ENCODE measurements at places on chromosomes 3 and 15. TPM values are rescaled to one million over a fixed set of nuclear protein-coding genes. Genes with fewer than 3 reads are reported as not detected.
A peak's percentile ranks its signal among the peaks of the same experiment; 100 is the strongest.

DNA sequence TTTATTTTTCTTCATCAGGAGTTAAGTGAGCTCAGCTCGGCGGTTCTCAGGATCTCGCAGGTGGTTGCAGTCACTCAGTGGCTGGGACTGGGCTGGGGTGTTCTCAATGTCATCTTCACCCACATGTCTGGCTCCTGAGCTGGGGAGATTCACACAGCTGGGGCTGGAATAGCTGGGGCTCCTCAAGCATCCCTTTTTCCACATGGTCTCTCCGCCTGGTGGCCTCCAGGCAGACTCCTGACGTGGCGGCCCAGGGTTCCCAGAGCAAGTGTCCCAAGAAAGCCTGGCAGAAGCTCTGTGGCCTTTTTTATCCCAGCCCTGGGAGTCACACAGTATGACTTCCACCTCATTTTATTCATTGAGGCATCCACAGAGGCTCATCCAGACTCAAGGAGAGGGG is 84.1 kb upstream of the ANKRD34C start:
- no peak for DNase-seq

DNA sequence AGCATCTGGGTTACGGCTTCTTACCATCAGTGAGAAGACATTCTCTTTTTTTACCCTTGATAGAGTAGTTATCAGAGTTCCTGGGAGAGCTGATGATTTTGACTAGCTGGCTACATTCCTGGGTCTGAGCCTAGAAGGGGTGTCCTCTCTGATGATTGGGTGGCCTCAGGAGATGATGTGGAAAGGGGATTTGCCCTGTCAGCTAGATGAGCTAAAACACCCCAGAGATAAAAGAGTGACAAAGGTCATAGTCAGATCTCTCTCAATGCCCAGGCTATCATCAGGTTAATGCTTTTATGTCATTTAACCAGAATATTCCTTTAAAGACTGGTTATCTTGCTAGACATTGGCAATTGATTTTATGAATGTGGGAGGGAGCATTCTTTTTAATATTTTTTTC is 130.2 kb downstream of the KCNAB1 start:
- DNase-seq, result no peak

The TRPM1 gene
- polyA plus RNA-seq, result 0.29 TPM

The LRRC57 gene
- 17.5 TPM for polyA plus RNA-seq

DNA sequence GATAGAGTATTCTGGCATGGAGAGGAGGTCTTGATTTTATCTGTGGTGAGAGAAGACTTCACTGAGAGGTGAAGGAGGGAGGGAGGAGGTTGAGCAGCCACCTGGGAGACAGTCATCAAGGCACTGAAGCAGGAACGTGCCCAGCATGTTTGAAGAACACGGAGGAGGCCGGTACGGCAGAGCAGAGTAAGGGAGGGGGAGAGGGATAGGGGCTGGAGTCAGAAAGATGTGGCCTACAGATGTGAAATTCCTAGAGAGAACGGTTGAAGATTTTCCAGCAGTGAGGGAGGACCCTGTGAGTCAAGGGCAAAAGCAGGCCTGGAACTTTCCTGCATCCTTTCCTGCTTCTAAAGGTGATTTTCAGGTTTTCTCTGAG is 21.7 kb upstream of the IQCF6 start:
- DNase-seq, result no peak

DNA sequence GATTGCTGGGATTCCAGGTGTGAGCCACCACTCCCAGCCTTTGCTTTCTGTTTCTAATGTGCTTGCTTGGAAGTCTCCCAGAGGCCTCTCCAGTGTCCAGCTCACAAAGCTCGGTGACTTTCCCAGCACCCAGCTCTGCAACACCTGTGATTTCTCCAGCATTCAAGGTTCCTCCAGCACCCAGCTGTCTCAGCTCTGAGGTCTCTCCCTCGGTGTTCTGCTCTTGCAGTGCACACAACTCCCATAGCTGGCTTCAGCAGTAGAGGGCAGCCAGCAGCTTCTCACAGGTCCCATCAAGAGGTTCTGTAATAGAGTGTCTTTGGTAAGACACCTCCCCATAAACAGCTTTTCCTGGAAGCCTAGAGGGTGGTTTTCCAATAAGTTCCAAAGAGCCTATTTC is 75.1 kb downstream of the GRM7 start:
- DNase-seq, result no peak

The KBTBD13 gene
- 0.05 TPM for polyA plus RNA-seq

- DNase-seq, result no peak
Observed at GRCh38 chr3:13125092-13126015, 52.1 kb upstream of the IQSEC1 start.

DNA sequence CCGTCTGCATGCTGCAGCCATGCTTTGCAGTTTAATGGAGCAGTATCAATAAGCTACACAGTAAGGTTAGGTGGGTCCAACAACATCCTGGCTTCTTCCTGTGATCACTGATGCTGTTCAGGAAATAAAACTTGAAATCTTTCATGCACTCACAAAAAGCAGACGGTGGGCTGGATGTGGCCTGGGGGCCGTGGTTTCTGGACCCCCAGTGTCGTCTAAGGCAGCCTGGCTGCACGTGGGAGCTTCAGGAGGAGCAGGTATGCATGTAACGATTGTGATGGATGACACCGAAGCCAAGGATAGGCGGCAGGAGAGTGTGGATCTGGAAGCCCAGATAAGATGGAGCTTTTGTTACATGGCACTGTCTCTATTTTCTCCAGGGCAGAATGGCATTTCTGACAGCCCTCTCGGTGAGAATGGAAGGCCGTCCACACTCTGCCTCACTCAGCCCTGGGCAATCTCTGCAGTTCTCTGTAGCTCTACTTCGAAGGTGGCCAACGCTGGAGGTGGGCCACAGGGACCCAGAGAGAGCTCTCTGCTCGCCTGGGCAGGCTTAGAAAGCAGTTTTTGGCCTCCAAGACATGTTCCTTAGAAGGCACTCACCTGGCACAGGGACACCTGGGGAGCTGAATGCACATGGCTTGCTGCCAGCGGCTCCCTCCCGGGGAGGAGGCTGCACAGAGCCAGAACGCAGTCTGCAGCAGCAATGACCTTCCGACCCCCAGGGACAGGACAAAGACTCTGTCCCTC is 46.4 kb upstream of the IQSEC1 start:
- no peak for DNase-seq

The TMEM40 gene
- polyA plus RNA-seq, result 1.2 TPM

GRCh38 chr15:75921732-75922703 is 18.3 kb downstream of the FBXO22 start:
- peak; percentile 25 for DNase-seq

DNA sequence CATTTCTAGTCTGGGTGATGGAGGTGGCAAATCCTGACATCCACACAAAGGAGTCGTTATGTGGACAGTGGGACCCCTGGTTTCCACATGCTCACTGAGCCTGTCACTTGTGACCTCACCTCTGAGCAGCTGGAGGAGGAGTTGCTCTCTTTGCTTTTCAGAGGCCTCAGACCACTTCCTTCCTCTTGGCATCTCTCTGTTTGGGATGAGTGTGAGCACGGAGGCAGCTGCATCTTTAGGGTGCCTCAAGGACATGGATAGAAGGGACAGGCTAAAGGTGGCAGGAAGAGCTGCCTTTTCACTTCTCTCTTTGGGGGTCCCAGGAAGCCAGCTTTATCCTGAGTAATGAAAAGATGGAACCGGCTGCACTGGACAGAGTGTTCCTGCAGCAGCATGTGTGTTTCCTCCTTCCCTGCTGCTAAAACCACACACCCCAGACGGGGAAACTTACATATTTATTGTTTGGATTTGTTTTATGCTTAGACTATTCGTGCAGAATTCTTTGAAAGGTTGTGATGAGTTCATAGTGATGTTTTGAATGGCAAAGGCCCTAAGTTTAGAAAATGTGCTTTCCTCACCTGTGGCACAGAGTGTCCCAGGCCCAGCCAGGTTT is 31.8 kb downstream of the GPR171 start:
- no peak for DNase-seq

The ITIH1 gene
- polyA plus RNA-seq, result 0.31 TPM

DNA sequence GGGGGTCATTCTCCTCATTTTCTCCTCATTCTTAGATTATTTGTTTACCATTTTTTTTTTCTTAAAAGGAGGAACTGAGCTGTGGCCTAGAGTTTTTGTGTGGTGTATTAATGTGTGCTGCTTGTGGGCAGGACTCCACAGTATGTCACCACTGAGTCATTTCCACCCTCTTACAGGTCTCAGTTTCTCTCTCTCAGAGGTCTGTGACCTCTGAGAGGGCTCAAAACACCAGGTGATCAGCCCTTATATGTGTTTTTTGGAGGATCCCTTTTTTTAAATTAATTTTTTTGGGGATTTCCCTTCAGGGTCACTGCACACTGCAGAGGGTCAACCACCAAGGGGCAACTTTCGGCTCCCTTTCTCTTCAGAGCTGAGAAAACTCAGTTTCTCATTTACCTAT is 166.4 kb downstream of the SUCNR1 start:
- DNase-seq, result no peak

DNA sequence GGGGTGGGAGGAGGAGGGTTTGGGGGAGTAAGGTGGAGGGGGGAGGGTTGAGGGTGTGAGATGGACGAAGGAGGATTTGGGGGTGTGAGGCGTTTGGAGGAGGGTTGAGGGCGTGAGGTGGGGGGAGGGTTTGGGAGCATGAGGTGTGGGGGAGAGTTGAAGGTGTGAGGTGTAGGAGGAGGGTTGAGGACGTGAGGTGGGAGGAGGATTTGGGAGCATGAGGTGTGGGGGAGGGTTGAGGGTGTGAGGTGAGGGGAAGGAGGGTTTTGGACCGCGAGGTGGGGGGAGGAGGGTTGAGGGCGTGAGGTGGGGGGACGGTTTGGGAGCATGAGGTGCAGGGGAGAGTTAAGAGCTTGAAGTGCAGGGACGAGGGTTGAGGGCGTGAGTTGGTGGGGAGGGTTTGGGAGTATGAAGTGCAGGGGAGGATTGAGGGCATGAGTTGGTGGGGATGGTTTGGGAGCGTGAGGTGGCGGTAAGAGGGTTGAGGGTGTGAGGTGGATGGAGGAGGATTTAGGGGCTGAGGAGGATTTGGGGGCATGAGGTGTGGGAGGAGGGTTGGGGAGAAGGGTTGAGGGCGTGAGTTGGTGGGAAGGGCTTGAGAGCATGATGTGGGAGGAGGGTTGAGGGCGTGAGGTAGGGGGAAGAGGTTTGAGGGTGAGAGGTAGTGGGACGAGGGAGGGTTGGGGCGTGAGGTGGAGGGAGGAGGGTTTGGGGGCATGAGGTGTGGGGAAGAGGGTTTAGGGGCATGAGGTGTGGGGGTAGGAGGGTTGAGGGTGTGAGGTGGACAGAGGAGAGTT is 1.2 kb downstream of the MLF1 start:
- no peak for DNase-seq

GRCh38 chr3:63559884-63560283 is 92.6 kb upstream of the SNTN start:
- DNase-seq, result no peak

DNA sequence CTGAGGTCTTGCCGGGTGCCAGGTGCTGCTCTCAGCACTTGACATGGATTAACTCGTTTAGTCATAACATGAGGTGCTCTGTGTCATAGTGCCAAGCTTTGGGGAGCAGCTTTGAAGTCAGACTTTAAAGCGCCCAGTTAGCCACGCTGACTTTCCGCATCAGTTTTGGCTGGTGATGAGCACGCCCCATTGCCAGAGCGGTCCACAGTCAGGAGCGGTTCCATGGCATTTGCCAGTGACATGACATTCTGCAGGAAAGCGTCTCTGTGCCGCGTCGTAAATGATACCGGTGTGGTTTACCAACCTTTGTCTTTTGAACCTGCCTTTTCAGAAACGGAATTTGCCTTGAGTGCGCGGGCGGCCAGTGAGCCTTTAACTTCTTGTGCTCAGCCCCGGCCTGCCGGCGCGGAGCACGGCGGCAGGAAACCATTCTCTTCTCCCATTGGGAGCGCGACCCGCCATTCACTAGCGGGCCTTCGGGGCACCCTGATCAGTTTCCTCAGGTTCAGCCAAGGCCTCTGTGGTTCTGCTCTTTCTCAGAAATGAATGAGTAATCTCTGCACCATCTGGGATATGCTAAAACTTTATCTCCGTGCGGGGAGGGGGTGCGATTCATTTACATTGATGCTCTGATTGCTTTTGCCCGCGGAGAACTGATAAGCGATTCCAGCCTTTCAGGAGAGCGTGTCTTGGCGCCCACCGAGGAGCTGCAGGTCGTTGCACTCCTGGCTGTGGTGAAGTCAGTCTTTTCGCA is 1.7 kb upstream of the SLC2A2 start:
- DNase-seq, result peak; percentile 23

GRCh38 chr3:116614795-116615362 is 94.7 kb upstream of the TUSC7 start:
- DNase-seq, result no peak

DNA sequence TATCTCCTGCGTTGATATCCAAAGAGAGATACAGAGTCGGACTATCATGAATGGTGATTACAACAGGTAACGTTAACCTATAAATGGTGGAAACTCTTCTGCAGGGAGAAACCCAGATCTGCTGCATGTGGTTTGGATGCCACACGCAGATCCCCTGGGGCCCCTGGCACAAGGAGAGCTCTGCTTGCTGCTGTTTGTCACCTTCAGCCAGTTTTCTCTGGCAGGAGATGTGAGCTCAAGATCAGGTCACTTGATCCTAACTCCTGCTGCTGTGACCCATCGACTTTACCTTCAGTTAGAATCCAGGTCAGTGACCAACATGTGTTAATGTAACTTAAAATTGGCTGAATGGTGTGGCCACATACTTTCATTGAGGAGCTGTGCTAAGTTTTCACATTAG is 23.8 kb upstream of the GPR171 start:
- DNase-seq, result no peak

The CACNA2D2 gene
- polyA plus RNA-seq, result 16.8 TPM

- DNase-seq, result no peak
Observed at GRCh38 chr15:55827955-55828354, 85.0 kb upstream of the PRTG start.

The LRRC31 gene
- 0.27 TPM for polyA plus RNA-seq

The RRP9 gene
- 23.4 TPM for polyA plus RNA-seq

GRCh38 chr3:164640591-164640990 is 437.7 kb downstream of the SI start:
- DNase-seq, result no peak

GRCh38 chr3:114155370-114155821 is 23.5 kb downstream of the DRD3 start:
- DNase-seq, result no peak

DNA sequence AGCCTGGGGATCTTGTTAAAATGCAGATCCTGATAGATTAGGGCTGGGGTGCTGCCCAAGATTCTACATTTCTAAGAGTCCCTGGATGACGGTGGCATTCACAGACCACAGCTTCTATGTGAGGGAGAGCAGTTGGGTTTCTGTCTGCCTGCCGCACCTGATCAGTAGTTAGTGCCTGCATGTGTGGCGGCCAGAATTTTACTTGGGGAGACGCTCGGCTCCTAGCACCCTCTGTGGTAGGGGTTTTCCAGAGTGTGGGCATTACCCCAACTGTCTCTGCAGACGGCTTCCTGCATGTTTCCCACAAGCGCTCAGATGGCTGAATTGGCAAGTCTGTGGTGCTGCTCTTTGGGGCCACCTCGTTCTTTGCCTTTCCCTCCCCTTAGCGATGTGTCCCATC is 8.3 kb downstream of the GHRL start:
- no peak for DNase-seq

- DNase-seq, result no peak
Observed at GRCh38 chr3:170610321-170610884, 24.5 kb upstream of the SLC7A14 start.

Measured in left renal cortex interstitium (tissue), 4 donors.